ENCODE measurements at places on chromosomes 6 and 20.

- DNase-seq = no peak
Measured at GRCh38 chr20:34624629-34625028, 52.3 kb downstream of the PIGU start.

GRCh38 chr6:31057426-31058003, 47.2 kb downstream of the MUC22 start:
- DNase-seq = no peak

GRCh38 chr20:33796263-33796906, 14.8 kb upstream of the CHMP4B start:
- DNase-seq = no peak

DNA sequence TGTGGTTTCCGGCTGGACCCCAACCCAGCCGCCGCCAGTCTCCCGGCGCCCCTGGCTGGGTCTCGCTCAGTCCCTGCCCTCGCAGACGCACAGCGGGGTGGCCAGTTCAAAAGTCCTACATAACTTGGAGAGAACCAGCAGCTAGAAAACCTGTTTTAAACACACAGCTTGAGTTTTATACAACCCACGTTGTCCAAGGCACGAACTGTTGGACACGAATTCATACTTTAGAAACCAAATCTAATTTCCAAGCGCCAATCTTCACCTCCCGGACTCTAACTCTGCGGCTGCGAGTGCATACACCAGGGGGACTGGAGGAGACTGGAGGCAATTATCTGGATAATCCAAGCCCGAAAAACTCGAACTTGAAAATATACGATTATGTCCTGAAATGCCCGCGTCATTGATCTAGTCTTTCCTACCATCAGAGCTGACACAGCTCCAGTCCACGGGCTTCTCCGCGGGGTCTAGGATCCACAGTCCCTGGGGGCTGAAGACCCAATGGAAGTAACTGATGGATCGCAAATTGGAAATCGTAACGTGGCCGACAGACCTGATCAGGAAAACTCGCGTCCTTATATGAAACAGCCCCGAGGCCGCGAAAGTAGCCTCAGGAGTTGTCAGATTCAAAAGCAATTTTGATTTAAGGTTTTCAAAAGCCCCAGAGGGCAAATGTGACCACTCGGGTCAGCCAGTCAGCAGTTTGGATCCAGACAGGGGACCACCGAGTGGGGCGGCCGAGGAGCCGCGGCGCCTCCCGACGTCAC, 843 bp upstream of the HEY2 start:
- DNase-seq = no peak

GRCh38 chr6:84442208-84442607, 214.8 kb upstream of the CEP162 start:
- no peak for DNase-seq

DNA sequence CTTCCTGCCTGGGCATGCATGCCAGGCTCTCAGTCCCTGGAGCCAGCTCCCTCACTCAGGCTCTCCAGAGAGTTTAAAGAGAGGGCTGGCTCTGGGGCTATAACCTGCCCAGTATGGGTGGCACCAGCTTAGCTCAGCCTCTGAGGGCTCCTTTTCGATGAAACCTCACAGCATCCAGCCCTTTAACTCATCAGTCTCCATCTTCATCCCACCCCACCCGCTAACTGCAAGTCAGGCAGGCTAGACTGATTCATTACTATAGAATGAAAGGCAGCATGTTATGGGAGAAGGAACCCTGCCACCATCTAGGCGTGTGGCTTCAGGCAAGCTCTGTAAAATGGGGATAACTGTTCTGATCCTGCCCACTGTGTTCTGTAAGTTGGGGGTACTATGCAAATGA, 53.5 kb downstream of the RAB44 start:
- no peak for DNase-seq

GRCh38 chr6:169993861-169994481, 242.5 kb downstream of the ERMARD start:
- DNase-seq = no peak

- no peak for DNase-seq
Measured at GRCh38 chr6:112560651-112561050, 213.5 kb downstream of the RFPL4B start.

- DNase-seq = no peak
Measured at GRCh38 chr6:87832025-87832825, 130.2 kb upstream of the AKIRIN2 start.

DNA sequence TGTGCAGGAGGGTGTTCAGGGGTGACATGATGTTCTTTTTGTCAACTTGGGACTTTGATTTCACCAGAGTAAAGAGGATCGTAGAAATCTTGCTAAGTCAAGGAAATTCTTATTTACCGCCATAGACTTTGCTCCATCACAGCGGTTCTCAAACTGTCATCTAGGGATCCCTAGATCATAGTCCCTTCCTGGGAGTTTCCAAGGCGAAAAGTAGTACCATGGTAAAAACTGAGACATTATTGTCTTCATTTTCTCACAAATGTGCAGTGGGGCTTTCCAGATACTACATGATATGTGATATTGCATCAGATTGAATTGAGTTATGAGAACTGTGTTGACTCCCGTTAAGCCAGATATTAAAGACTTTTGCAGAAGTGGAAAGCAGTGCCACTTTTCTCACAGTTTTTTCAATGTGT, 79.7 kb downstream of the JARID2 start:
- DNase-seq = no peak

DNA sequence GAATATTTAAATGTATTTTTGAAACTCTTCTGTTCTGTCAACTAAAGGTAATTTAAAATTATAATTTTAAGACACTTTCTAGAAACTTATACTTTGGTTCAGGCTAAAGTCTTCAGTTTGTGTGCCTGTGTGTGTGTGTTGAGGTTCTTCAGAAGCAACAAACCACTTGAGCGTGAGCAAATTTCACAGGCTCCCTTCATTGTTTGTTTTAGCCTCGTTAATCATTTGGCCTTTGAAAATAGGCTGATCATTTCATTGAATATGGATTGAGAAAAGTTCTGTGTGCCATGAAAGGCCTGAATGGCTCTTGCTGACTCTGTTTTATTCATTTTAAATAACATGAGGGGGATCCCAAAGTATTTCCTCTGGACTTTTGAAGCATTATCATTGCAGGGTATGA, 420.1 kb downstream of the CDKAL1 start:
- DNase-seq = no peak

DNA sequence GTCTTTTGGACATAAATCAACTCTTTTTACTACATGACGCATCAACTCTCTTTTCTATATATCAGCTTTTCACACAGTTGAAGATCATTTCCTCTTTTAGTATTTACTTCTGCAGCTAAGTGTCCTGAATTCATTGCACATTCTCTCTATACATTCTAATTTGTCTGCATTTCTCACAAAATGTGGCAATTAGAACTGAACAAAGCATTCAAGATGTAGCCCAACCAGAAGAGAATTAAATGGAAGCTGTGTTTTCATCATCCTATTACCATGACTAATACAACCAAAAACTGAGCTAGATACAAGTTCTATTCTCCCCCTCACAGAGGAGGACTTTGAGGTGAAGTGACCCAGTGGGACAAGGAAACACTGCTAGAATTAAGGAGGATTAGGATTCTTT, 86.9 kb downstream of the PLCG1 start:
- DNase-seq = no peak

GRCh38 chr6:153340568-153340967, 209.5 kb upstream of the RGS17 start:
- no peak for DNase-seq

DNA sequence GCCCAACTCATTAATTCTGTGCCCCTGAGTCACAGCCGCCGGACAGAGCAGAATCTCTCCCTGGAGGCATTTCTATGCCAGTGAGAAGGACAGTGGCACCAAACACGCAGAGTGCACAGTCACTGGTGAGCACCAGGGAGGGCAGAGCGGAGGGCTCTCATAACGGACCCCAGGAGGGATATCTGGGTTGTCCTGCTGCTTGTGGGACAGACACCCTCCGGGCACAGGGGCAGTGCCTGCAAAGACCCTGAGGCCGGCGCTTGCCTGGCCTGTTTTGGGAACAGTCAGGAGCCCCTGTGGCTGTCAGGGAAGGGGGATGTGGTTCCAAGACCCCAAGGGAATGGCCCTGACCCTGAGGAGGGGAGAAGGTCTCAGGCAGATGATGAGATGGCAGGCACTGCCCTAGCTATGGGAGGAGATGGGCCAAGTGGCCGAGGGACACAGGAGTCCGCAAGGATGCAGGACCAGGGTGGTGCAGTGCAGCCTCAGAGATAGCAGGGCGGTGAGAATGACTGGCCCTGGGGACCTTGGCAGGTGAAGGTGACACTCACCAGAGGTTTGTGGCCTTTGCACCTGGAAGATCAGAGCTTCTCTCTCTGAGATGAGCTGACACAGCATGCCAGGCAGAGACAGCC, 270.8 kb downstream of the SMOC2 start:
- no peak for DNase-seq

GRCh38 chr6:93416571-93417420, 2.6 kb downstream of the EPHA7 start:
- peak; percentile 54 for DNase-seq

- DNase-seq = no peak
Measured at GRCh38 chr6:13217206-13217905, 111.0 kb downstream of the TBC1D7 start.

DNA sequence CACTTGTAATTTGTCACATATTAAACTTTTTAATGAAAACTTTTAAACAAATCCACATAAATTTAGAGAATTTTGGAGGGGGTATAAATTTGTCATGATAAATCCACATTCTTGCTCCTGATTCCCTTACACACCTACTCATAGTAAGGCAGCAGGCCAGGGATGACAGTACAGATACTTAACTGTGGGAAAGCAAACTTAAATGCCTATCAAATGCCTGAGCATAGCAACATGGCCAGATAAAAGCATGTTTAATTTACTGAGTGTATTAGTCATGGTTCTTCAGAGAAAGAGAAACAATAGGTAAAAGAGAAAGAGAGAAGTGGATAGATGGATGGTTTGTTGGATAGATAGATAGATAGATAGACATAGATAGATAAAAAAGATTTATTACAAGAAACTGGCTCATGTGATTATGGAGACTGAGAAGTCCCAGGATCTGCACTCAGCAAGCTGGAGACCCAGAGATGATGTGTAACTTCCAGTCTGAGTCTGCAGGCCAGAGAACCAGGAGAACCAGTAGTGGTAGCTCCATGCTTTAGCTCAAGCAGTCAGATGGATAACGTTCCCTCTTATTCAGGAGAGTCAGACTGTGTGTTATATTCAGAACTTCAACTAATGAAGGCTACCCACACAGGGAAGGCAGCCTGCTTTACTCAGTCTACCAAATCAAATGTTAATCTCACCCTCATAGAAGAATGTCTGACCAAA, 15.9 kb upstream of the ADGRF1 start:
- DNase-seq = no peak

DNA sequence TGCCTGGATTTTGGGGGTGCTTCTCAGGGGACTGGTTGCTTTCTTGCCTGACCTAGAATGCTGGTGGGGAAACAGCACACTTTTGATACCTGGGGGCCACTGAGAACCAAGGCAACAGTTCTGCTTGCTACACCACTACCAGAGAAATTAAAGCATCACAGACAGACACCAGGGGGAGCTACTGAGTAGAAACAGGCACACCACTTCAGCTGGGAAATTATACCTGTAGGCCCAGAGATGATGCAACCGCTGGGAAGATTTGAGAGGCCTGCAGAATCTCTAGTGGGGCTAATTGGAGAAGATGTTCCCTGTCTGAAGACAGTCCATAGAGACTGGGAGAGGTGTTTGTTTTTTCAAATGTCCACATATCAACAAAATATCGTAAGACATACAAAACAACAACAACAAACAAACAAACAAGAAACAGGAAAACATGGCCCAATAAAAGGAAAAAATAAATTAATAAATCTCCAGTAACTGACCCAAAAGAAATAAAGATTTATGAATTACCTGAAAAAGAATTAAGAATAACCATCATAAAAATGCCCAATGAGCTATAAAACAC, 129.4 kb upstream of the RIN2 start:
- peak; percentile 6 for DNase-seq

- no peak for DNase-seq
Measured at GRCh38 chr20:3843490-3843889, 3.1 kb upstream of the MAVS start.

GRCh38 chr20:30949761-30950160, 307.7 kb upstream of the DEFB115 start:
- no peak for DNase-seq
